ENCODE measurements at places on chromosomes 5 and 9. TPM values are rescaled to one million over a fixed set of nuclear protein-coding genes. Genes with fewer than 3 reads are reported as not detected.

FGF18 gene
- total RNA-seq = not detected

SLC22A5 gene
- total RNA-seq = 5.1 TPM

RNF38 gene
- 55.5 TPM for total RNA-seq

ADAMTS6 gene
- 3.7 TPM for total RNA-seq

CETN3 gene
- 28.7 TPM for total RNA-seq

DNA sequence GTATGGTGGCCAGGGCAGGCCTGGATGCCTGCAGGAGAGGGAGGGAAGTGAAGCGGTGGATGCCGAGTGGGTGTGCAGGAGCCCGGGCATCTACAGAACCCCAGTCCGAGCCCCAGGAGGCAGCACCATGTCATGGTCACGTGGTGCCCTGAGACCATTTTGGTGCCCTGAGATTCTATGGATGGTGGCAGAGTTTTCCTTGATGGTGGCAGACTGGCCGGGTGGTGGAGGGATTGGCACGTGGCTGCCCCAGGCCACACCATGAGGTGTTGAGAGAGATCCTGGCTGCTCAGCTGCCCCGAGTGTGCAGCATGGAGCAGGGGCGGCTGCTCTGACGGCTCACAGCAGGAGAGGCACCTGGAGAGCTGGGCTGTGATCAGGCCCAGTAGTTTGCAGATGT is 52.3 kb downstream of the SYK start:
- no peak for DNase-seq
- H3K4me3 ChIP-seq = no peak overlapping the region
- peaks cover 15% of the 10 kb centered on the region for H3K4me1 ChIP-seq
- H3K27me3 ChIP-seq = peaks cover 20% of the 10 kb centered on the region
- H3K36me3 ChIP-seq = no peaks in the 10 kb centered on the region

GCNT4 gene
- 5.3 TPM for total RNA-seq

AIF1L gene
- 0.42 TPM for total RNA-seq

DNA sequence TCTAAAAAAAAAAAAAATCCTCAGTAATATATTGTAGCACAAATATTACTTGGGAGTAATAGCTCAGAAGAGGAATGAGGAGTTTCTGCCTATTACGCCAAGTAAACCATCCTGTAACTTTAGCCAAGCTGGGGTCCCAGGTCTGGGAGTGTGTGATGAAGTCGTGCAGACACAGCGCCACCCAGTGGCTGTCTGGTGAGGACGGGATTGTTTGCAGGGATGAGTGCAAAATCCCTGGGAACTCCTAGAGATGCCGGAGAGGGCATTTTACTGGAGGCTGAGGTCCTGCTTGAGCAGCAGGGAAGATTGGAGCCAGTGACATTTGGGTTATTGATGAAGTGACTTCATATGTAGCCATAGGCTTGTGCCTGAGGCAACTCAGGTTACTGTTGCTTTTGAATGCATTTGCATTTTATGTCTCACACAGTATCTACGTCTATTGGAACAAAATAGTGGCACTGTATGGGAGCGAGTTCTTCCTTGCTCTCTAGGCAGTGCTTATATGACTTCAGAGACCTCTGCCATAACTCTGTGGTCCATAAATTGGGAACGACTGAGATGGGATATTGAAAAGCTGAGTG is 72.8 kb downstream of the PSAT1 start:
- peak; percentile 67 for DNase-seq
- H3K4me1 ChIP-seq = peaks cover 5% of the 10 kb centered on the region

- no peak overlapping the region for H3K27ac ChIP-seq
- H3K27me3 ChIP-seq = no peaks in the 10 kb centered on the region
- DNase-seq = no peak
- H3K36me3 ChIP-seq = no peaks in the 10 kb centered on the region
- H3K4me1 ChIP-seq = no peaks in the 10 kb centered on the region
Observed at GRCh38 chr9:18208166-18209059, 265.5 kb upstream of the ADAMTSL1 start.

POC5 gene
- 23.0 TPM for total RNA-seq

DNA sequence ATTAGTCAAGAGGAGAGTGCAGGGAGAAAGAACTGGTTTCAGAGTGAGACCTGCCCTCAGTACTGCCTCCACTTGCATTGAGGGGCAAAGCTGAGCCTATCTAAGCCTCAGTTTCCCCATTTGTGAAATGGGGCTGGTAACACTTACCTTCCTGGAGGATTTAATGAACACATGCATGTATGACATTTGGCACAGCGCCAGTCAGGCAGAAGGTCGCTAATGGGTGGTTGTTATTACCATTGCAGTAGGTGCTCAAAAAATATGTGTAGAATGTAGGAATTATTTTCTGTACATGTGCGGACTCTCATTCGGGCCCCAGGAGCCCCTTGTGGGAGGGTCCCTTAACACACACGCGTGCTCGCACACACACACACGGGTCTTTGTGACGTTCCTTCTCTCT is 10.9 kb downstream of the FAT2 start:
- H3K36me3 ChIP-seq = no peaks in the 10 kb centered on the region
- H3K27me3 ChIP-seq = no peaks in the 10 kb centered on the region
- DNase-seq = no peak
- H3K4me1 ChIP-seq = peaks cover 8% of the 10 kb centered on the region

- H3K36me3 ChIP-seq = no peaks in the 10 kb centered on the region
- H3K4me3 ChIP-seq = no peak overlapping the region
- H3K4me1 ChIP-seq = no peaks in the 10 kb centered on the region
- no peak for DNase-seq
- H3K27me3 ChIP-seq = no peaks in the 10 kb centered on the region
- H3K27ac ChIP-seq = no peak overlapping the region
Observed at GRCh38 chr5:174773371-174773770, 49.0 kb downstream of the MSX2 start.

DNA sequence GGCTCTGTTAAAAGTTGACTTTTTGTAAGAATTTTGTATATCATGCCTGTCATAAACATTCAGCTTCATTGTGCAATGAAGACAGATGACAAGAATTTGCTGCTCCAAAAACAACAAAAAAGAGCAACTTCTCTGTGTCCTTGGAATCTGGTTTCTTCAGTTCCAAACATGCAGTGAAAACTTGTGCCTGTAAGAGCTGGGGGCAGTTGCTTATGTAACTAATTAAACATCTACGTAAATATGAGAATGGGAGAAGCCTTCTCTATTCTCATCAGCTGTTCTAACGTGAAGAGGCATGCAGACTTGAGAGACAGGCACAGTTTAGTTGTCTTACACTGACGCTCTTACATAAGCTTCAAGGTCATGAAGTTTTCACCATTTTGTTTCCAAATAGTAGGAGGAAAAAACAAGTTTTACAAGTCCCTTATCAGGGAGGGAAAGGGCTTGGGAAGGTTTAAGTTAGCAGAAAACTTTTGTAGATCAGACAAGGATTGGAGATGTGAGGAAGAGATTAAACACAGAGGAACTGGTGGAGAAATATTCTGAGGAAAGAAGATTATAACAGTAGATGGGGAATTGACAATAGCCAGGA is 170.4 kb downstream of the RFK start:
- no peaks in the 10 kb centered on the region for H3K36me3 ChIP-seq
- no peak for DNase-seq
- peaks cover 5% of the 10 kb centered on the region for H3K27me3 ChIP-seq
- H3K4me1 ChIP-seq = no peaks in the 10 kb centered on the region
- no peak overlapping the region for H3K4me3 ChIP-seq
- no peak overlapping the region for H3K27ac ChIP-seq

PCDHA9 gene
- total RNA-seq = not detected

GRCh38 chr5:91089758-91090157 is 293.4 kb downstream of the ARRDC3 start:
- H3K27ac ChIP-seq = no peak overlapping the region
- no peak overlapping the region for H3K4me3 ChIP-seq
- H3K36me3 ChIP-seq = peaks cover 2% of the 10 kb centered on the region
- peaks cover 6% of the 10 kb centered on the region for H3K4me1 ChIP-seq

WDR31 gene
- total RNA-seq = 1.00 TPM

DNA sequence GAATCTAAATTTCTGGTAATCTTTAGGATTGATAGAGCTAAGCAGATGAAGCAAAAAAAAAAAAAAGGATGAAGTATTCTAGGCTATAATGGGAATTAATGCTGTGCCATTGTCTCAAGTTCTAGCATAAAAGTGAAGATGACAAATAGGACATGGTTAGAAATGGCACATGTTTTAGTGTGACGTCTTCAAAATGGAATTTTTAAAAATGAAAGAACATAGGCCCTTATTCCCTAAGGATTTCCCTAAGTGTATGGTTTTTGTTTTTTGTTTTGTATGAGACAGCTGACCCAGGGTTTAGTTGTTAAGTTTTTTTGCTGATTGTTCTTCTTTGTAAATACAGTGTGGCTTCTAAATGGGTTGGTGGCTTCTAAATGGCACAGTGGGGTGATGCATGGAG is 7.1 kb downstream of the TLE4 start:
- no peak for DNase-seq
- H3K4me1 ChIP-seq = peaks cover 68% of the 10 kb centered on the region
- peaks cover 46% of the 10 kb centered on the region for H3K36me3 ChIP-seq
- H3K27ac ChIP-seq = no peak overlapping the region

DNA sequence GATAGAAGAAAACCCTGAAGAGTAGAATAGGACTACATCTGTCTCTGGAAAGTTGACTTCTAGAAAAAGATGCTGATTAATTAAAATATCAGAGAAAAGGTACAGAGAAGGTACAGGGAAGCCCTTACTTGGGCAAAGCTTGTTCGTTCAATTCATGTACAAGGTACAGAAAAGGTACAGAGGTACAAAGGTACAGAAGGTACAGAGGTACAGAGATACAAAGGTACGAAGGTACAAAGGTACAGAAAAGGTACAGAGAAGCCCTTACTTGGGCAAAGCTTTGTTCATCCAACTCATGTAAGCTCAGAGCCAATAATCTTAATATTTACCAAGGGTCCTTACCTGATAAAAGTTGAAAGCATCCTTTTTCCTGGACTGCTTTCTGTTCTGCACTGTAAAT is 182.3 kb downstream of the PCSK1 start:
- no peak overlapping the region for H3K27ac ChIP-seq
- H3K36me3 ChIP-seq = no peaks in the 10 kb centered on the region
- peaks cover 2% of the 10 kb centered on the region for H3K4me1 ChIP-seq
- no peak overlapping the region for H3K4me3 ChIP-seq

DNA sequence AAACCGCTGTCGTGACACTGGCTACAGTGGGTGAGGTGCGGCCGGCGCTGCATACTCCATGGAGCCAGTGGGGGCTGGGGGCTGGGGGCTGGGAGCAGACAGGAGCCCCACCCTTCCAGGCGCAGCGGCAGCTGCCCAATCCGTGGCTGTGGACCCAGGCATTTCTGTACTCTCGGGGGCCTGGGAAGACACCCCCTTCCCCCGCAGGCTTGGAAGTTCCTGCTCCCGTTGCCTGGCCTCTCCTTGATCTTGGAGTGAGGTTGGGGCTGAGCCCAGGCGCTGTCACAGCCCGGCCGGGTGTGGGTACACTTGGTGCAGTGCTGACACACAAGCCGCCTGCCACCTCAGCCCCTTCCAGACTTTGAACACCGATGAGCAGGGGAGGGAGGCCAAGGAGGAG is 27.7 kb upstream of the GGTA1 start:
- H3K27ac ChIP-seq = no peak overlapping the region
- no peak overlapping the region for H3K4me3 ChIP-seq
- no peaks in the 10 kb centered on the region for H3K36me3 ChIP-seq
- peaks cover 12% of the 10 kb centered on the region for H3K27me3 ChIP-seq
- DNase-seq = no peak

CDKN2B gene
- total RNA-seq = 2.1 TPM

SLCO6A1 gene
- total RNA-seq = not detected

GPR151 gene
- not detected for total RNA-seq

ALDOB gene
- total RNA-seq = not detected

- no peak overlapping the region for H3K27ac ChIP-seq
- no peaks in the 10 kb centered on the region for H3K36me3 ChIP-seq
- no peak overlapping the region for H3K4me3 ChIP-seq
- H3K27me3 ChIP-seq = no peaks in the 10 kb centered on the region
Observed at GRCh38 chr5:118653872-118654271, 334.5 kb downstream of the DTWD2 start.

CLINT1 gene
- total RNA-seq = 70.1 TPM

DNA sequence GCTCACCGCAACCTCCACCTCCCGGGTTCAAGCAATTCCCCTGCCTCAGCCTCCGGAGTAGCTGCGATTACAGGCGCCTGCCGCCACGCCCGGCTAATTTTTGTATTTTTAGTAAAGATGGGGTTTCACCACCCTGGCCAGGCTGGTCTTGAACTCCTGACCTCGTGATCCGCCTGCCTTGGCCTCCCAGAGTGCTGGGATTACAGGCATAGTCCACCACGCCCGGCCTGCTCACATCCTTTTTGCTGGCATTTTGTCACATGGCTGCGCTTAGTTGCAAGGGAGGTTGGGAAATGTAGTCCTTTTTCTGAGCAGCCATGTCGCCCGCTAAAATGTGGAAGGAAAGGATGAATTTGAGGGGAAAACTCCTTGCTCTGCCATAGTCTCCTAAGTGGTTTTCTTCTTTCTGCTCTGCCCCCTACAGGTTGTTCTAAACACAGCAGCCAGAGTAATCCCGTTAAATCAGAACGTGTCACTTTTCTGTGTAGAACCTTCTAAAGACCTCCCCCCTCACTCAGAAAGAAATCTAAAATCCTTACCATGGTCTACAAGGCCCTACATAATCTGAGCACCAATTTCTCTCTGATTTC is 57.8 kb upstream of the HSPA9 start:
- no peaks in the 10 kb centered on the region for H3K4me1 ChIP-seq
- peaks cover 50% of the 10 kb centered on the region for H3K27me3 ChIP-seq
- no peaks in the 10 kb centered on the region for H3K36me3 ChIP-seq
- no peak overlapping the region for H3K27ac ChIP-seq
- no peak overlapping the region for H3K4me3 ChIP-seq

Data from activated naive CD8-positive, alpha-beta T cell treated with anti-CD3 and anti-CD28 coated beads, Interleukin-2, amount 10 ng/mL, durations not matched to agents 7 days and 5 days (primary cell).